ENCODE measurements at places on chromosomes 16 and 17. TPM values are rescaled to one million over a fixed set of nuclear protein-coding genes. Genes with fewer than 3 reads are reported as not detected.

Gene PLA2G10
- total RNA-seq = 0.32 TPM

Gene CEP20
- 50.2 TPM for total RNA-seq

Gene PIGQ
- total RNA-seq = 11.8 TPM

Gene TP53TG3B
- total RNA-seq = not detected

Gene IL17C
- total RNA-seq = not detected

Gene CACNG5
- total RNA-seq = not detected

Gene MYL11
- total RNA-seq = 165 TPM

Gene HBZ
- 0.85 TPM for total RNA-seq

Gene TLCD2
- 3.8 TPM for total RNA-seq

Gene CX3CL1
- total RNA-seq = 2.1 TPM

Gene OTOP2
- total RNA-seq = not detected

Gene MGAT5B
- total RNA-seq = 0.63 TPM

Gene MYH1
- 0.21 TPM for total RNA-seq

Gene FLII
- 87.2 TPM for total RNA-seq

Gene PRAC2
- 2.1 TPM for total RNA-seq

Gene HBA1
- total RNA-seq = 472 TPM

Gene OSBPL7
- total RNA-seq = 7.8 TPM

Gene PLK1
- total RNA-seq = 3.5 TPM

Gene PRSS8
- total RNA-seq = 1.6 TPM

Gene CTF1
- 2.1 TPM for total RNA-seq

Gene FUS
- total RNA-seq = 81.6 TPM

Gene KCNJ2
- total RNA-seq = 9.1 TPM

Gene HOXB6
- total RNA-seq = 3.1 TPM

Gene C16orf89
- total RNA-seq = 6.0 TPM

Gene GINS2
- 6.9 TPM for total RNA-seq

Gene CHST5
- not detected for total RNA-seq

Gene LRRC36
- 2.1 TPM for total RNA-seq

Gene ZPBP2
- not detected for total RNA-seq

Gene GNGT2
- total RNA-seq = 0.42 TPM

Gene TMEM98
- total RNA-seq = 79.7 TPM

Gene PNPO
- 6.6 TPM for total RNA-seq

Measured in urinary bladder (tissue), 4 donors.